ENCODE measurements at places on chromosomes 11 and 22.
A peak's percentile ranks its signal among the peaks of the same experiment; 100 is the strongest.

DNA sequence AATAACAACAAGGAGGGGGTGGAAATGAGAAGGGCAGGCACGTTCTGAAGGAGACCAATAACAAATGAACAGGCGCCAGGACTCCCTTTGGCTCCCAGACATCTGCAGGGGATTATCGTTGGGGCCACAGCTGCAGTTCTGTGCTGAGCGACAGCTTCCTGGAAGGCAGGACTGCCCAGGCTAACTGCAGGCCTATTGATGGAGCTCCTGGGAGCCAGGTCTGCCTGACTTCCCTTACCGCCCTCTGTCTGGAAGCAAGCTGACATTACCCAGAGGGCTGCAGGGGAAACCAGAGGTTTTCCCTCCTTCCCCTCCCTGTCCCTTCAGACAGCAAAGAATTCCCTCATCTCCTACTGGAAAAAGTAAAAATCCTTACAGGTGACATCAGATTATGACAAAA is 5.0 kb downstream of the DRD2 start:
- DNase-seq: no peak

GRCh38 chr11:75565916-75566762 is 4.1 kb downstream of the SERPINH1 start:
- DNase-seq: no peak

GRCh38 chr22:49446759-49447710 is 380.6 kb downstream of the BRD1 start:
- DNase-seq: no peak

DNA sequence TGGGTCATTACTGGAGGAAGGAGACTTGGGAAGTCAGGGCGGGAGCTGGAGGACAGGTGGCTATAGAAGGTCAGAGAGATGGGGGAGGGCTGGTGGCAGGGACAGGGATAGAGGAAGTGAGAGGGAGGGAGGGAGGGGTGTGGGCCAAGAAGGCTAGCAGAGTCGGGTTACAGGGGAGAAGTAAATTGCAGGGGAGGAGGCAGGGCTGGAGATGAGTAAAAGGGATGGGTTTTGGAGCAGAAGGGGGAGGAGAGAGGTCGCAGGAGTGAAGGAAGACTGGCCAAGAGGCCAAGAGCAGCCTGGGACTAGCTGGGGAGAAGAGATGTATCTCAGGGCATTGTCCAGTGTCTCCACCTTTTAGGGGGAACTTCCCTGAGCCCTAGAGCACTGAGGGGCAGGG is 33.0 kb downstream of the LRRC10B start:
- DNase-seq: no peak

- DNase-seq: peak; percentile 59
These were observed 3.3 kb upstream of the GRK2 start for GRCh38 chr11:67262731-67263675.

GRCh38 chr11:69130654-69131053 is 25.1 kb upstream of the SMIM38 start:
- no peak for DNase-seq

DNA sequence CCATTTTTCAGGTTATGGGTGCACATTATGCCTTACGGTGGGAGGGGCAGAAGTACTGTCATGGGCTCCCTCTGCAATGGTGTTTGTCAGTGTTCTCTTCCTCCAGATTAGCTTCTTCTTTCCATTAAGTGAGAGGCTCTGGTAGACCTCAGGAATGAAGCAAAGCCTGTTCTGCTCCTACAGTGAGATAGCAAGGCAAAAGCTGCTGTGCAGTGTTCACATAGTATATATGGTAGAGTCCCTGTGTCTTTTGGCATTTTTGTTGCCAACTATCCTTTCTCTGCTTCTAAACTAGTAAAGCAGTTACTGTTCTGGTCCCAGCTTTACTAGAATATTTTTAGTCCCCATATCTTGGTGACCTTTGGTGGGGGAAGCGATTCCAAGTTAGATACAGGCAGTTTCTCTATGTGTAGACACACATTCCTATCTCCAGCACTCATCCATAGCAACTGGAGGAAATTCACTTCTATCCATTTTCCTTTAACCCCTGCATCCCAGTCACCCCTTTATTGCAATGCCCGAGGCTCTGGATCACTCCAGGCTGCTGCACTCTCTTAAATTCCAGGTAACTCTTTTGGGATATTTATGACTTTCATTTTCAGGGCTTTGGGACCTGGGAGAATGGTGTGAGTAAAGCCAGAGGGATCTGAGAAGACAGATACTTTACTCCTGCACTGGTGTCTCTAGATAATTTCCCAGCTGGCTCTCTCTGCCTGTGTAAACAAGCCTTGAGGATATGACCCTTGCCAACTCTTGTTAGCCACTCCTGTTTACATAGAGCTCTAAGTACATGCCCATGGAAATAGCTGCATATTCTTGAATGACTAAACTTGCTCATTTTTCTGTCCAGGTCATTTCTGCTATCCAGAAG is 3.9 kb upstream of the TRIM34 start:
- DNase-seq: no peak

GRCh38 chr22:40046126-40046525 is 51.4 kb downstream of the FAM83F start:
- peak; percentile 53 for DNase-seq

GRCh38 chr22:43042101-43042780 is 27.3 kb upstream of the PACSIN2 start:
- no peak for DNase-seq

- DNase-seq: no peak
These were observed 404.9 kb downstream of the TENM4 start for GRCh38 chr11:79035881-79036280.

DNA sequence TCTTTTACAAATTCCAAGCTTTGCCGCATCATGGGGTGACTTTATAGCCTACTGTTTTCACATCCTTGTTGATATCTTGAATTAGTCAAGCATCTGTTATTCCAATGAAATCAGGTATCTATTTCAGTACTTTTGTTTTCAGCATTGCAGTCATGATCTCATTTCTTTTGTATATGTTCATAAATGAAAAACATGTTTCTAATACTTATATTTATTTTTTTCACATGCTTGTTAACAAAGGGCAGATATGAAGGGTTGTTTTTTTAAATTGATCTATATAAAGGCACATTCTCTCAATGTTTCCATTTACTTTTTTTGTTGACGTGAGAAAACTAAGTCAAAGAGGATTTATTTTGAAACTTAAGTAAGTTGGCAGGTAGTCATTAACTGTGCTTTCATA is 964.8 kb downstream of the JRKL start:
- DNase-seq: no peak

DNA sequence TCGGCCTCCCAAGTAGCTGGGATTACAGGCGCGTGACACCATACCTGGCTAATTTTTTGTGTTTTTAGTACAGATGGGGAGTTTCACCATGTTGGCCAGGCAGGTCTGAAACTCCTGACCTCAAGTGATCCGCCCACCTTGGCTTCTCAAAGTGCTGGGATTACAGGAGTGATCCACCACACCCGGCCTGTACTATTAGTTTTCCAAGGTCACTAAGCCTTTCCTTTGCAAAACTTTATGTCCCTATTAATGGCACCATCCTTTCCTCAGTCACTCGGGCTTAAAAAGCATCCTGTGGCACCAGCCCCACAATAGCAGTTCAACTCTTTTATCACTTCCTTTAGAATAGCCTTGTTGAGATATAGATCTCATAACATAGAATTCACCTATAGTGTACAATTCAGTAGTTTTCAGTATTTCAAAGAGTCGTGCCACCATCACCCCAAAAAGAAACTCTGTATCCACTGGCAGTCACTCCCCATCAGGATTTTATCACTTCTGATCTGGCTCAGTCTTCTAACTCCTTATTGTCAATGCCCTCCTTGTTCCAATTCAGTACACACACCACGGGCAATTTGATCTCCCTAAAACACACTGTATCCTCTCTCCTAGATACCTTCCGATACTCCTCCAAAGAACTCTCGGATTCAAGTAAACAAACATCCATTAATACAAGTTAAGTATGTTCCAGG is 921 bp upstream of the BCL2L13 start:
- no peak for DNase-seq

DNA sequence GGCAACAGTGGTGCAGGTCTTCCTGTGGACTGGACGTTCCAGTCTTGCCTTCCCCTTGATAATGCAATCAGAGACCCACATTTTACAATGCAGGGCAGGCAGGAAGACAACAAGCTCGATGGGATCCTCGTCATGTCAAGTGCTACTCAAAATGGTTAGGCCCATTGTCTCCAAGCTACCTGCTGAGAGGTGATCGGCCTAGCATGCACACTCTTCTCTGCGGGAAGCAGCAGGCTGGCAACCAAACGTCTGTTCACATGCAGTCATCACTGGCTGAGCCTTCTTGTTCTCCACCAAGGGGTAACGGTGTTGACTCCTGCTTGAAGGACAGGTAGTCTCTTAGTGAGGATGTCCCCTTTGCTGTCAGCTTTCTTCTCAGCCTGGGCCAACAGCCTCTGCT is 25.5 kb upstream of the CD82 start:
- DNase-seq: no peak

DNA sequence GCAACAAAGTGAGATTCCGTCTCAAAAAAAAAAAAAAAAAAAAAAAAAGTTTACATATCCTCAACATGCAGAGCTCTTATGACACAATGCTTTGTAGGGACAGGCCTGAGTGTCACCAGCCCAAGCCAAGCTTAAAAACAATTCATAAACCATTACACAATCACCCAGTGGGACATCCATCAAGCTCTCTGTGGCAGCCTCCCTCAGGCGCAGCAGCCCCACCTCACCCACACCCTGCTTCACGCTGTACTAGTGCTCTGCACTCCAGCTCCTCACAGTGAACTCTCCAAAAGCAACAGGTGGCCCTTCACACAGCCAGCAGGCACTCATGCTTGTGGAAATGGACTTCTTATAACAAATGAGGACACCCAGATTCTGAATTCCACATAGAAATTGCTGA is 3.5 kb upstream of the FOXRED2 start:
- DNase-seq: no peak

GRCh38 chr11:10975287-10975721 is 117.5 kb upstream of the ZBED5 start:
- no peak for DNase-seq

DNA sequence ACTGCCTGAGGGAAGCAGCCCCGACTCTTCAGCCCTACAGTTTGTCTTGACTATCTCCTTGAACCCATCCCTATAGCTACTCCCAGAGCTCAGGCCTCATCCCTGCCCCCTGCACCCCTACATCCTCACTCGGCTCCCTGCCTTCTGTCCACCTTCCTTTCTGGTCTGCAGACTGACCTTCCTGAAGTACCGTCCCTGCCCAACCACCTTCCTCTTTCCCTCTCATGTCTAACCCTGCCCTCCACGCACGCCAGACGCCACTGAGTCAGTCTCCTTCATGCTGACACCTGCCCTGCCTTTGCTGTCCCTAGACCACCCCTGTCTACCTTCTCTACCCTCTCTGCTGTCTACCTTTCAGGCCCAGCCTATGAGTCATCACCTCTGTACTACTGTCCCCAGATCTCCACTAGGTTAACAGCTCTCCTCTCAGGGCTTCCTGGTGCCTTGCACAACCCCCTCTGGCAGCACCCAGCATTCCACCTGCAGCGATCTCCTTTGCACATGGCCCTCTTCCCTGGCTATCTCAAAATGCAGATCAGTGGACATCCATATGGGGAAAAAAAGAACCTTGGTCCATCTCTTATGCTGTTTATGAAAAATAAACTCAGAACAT is 8.9 kb downstream of the KCTD21 start:
- no peak for DNase-seq

GRCh38 chr11:95338430-95338991 is 107.5 kb upstream of the SESN3 start:
- DNase-seq: no peak

DNA sequence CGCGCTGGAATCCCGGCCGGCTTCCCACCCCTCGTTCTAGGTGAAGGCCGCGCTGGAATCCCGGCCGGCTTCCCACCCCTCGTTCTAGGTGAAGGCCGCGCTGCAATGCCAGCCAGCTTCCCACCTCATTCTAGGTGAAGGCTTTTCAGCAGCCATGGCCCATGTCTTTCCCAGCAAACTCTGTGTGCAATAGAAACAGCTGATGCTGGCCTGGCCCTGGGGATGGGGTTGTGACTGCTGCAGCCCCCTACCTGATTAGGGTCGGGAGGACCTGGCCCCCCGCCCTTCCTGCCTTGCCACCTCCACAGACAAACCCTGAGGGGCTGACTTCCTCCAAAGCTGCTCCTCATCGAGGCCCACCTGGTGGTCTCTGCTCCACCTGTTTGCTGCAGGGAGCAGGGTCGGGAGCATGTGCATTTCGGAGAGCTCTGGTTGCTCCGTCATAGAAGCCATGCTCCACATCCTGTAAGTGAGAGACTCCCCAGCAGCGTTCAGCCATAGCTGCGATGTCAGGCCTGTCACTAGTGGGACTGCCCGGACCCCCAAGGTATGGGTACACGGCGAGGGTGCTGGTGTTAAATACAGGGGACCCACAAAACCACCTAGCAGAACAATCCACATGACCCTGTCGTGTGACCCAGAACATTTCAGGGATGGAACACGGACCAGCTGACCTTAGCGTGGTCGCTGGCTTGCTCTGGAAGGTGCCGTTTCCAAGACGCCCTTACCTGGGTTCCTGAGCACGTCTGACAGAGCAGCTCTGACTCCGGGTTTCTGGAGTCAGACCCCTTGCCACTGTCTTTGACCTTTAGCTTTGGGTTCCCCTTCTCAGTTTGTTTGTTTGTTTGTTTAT is 3.3 kb downstream of the ZBED4 start:
- no peak for DNase-seq

- DNase-seq: no peak
These were observed 21.6 kb upstream of the TMEM191C start for GRCh38 chr22:21445437-21446127.

DNA sequence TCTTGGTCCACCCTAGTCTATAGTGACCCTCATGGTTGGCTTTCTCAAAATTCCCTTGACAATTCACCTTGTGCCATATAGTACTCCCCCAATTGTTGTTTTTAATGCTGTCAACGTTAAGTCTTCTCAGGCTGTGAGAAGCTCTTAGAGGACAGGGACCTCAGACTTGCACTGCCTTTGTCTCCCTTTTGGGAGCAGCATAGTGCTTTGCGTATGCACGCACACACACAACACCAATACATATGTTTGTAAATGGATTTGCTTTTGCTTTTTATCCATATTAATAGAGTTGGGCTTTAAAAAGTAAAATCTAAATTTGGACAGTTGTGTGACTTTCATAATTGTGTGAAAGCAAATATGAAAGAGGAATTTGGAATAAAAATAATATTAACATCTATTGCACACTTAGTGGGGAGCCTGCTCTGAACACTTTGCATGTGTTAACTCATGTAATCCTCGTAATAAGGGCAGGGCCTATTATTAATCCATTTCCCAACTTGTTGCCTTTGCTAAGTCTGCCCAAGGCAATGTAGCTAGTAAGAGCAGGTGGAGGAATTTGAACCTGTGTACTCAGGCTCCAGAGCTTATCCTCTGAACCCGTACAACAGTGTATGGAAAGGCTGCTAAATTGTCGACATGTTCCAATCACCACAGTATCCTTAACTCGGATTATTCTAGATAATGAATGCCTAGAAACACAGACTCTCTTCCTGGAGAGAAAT is 257.7 kb upstream of the NARS2 start:
- no peak for DNase-seq

DNA sequence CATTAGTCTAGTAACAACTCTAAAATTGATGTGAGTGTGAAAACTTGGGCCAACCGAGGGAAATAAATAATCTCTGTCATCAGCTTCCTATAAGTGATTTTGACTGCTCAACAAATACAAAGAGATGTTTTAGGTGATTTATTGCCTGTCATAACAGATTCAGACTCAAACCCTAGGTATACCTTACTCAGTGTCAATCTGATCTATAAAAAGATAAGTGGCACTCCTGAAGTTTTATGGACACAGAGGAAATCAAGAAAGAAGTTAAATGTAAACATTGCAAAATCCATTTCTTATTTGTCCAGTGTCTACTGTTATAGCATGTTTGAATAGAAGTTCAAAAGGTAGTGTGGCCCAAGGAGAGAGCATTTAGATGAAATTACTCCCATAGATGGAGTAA is 30.4 kb upstream of the TYR start:
- DNase-seq: no peak

- no peak for DNase-seq
These were observed 8.8 kb downstream of the BCL9L start for GRCh38 chr11:118916842-118917388.

Data from T-helper 2 cell (primary cell).